ENCODE measurements at places on chromosomes 6 and 20. TPM values are rescaled to one million over a fixed set of nuclear protein-coding genes. Genes with fewer than 3 reads are reported as not detected.

DNA sequence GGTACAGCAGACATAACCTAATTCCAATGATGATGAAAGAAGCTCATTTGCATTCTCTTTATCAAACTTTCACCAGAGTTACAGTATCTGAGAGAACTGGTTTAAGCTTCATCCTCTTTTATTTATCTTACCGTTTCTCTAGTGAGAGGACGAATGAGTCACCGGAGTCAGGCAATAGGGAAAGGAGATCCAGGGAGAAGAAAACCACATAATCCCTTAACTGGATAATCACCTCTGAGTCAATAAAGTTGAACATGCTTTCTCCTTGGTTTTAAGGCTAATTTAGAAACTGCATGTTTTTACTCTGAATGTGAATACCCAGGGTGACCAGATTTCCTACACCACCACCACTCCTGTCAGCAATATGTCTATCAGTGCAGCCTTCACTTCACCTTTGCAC is 313.7 kb upstream of the TBX18 start:
- DNase-seq: no peak

The RAMACL gene
- polyA plus RNA-seq: not detected

The CRISP2 gene
- polyA plus RNA-seq: not detected

The SMOC2 gene
- 71.8 TPM for polyA plus RNA-seq

- peak; percentile 72 for DNase-seq
These were observed 113.1 kb downstream of the FYN start for GRCh38 chr6:111759836-111760785.

DNA sequence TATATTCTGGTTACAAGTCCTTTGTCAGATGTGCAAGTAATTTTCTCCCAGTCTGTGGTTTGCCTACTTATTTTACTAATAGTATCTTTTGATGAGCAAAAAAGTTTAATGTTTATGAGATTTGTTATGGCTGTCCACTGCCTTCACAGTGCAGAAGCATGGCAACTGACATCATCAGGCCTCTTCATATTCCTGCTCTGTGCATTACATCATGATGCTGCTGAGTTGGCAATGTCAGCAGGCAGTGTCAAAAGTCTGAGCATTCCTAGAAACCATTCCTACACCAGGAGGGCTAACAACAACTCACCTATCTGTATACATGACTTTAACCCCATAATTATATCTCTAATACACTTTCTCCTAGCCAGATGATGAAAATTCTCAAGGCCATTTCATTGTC is 10.8 kb upstream of the OR2B2 start:
- DNase-seq: no peak

- no peak for DNase-seq
These were observed 38.7 kb downstream of the ZBTB2 start for GRCh38 chr6:151352410-151353396.

The SLC52A3 gene
- not detected for polyA plus RNA-seq

GRCh38 chr20:61814726-61815125 is 251.0 kb downstream of the TAF4 start:
- DNase-seq: no peak

The SLC22A1 gene
- 0.69 TPM for polyA plus RNA-seq

- DNase-seq: no peak
These were observed 70.2 kb downstream of the AIG1 start for GRCh38 chr6:143130928-143131327.

DNA sequence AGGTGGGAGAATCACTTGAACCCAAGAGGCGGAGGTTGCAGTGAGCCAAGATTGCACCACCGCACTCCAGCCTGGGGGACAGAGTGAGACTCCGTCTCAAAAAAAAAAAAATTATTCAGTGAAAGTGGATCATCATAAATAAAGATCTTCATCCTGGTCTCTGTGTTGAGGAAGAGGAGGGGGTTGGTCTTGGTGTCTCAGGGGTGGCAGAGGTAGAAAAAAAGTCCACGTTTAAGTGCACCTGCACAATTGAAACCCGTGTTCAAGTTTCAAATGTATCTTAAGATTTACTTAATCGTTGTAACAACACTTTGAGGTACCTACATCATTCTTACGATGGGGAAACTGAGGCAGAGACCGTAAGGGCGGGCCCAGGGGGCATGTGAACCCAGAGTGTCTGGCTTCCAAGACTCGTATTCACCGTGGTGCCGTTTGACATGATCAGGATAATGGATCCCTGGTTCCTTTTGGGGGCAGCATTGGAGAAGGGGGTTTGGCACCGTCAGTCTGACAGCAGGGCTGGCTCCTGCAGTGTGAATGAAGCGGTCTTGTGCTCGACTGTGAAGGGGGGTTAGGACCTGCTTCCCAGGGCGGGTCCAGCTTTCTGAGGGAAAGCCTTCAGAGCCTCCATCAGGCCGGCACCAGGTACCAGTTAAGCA is 32.9 kb upstream of the ID1 start:
- DNase-seq: no peak

The CST8 gene
- polyA plus RNA-seq: not detected

DNA sequence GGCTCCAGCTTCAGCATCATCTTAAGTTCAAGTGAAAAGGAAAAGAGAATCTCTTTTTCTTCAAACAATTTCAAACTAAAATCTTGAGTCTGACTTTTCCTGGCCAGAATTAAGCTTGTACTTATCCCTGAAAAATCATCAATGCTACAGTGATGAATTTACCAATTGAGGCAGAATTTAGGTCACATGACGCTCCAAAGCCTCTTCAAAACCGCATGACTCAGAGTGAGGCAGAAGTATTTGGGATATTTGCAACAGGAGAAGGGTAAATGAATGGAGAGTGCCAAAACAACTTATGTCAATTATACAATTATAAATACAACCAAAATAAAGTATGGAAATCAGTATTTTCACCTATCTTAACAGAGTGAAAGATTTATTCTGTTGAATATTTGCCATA is 515.5 kb downstream of the COL12A1 start:
- DNase-seq: no peak

The POU5F1 gene
- polyA plus RNA-seq: 0.81 TPM

GRCh38 chr20:38779247-38780097 is 26.0 kb upstream of the PPP1R16B start:
- no peak for DNase-seq

GRCh38 chr6:42925248-42925857 is 3.9 kb upstream of the CNPY3 start:
- DNase-seq: no peak

GRCh38 chr20:4880051-4880450 is 121.3 kb downstream of the SLC23A2 start:
- no peak for DNase-seq

- no peak for DNase-seq
These were observed 150.7 kb upstream of the SYNDIG1 start for GRCh38 chr20:24318569-24319352.

DNA sequence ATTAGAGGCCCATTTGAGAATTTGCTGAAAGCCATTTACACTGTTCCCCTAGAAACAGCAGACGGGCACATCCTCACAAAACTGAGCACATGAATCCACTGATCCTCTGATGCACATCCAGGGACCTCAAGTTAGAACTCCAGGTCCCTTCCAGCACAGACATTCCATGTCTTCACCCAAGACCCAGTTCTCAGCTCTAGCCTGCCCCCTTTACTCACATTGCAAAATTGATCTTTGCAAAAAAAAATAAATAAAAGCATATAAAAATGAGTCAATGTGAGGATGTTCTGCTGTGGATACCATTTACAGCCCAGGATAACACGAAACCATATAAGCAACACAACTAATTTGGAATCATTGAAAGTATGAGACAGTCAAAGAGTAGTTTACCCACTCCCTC is 458.2 kb upstream of the JARID2 start:
- DNase-seq: no peak

The SIRPB2 gene
- 4.1 TPM for polyA plus RNA-seq

DNA sequence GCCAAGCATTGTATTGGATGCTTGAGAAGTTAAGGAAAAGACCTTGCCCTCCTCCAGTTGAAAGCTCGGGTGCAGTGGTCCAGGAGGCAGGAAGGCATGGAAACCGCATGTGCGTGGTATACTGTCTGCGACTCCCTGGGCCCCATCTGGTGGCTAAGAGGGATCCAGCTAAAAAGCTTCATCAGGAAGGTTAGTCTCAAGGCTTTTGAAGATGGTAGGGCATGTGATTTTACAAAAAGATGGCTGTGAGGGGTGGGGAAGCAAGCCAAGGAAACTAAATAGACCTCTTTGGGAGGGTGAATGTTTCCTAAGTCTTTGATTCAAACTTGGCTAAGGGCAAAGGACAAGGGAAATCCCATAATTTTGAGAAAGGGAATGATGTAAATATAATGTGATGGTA is 109.1 kb upstream of the TIAM2 start:
- DNase-seq: no peak

The HLA-DRB1 gene
- polyA plus RNA-seq: 9.9 TPM

The SNAP91 gene
- 1.9 TPM for polyA plus RNA-seq

GRCh38 chr6:140073456-140073855 is 699.0 kb upstream of the CITED2 start:
- DNase-seq: no peak

DNA sequence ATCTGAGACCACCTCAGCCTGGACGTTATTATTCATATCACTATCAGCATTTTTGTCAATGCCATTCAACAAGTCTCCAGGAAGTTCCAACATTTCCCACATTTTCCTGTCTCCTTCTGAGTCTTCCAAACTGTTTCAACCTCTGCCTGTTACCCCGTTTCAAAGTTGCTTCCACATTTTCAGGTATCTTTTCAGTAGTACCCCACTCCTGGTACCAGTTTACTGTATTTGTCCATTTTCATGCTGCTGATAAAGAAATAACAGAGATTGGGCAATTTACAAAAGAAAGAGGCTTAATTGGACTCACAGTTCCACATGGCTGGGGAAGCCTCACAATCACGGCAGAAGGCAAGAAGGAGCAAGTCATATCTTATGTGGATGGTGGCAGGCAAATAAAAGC is 565.5 kb downstream of the FRK start:
- no peak for DNase-seq

DNA sequence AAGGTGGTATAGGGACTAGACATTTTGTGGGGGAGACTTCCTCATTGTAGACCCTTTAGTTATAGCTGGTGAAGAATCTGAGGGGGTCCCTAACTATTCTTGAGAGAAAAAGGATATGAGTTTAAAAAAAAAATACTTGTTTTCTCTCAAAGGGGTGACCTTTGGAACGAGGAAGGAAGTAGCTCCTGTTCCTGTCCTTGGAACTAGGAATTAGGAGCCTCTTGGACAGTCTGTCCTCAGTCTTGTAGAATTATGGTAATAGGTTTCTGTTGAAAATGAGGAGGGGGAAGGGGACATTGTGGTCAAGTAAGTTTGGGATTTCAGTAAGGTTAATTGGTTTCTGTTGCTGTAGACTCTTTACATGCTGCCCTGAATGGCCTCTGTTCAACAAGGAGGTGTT is 56.5 kb downstream of the PLEKHG1 start:
- DNase-seq: no peak

The PLG gene
- 7.1 TPM for polyA plus RNA-seq

The PRSS35 gene
- 30.9 TPM for polyA plus RNA-seq

The DNMT3B gene
- 4.2 TPM for polyA plus RNA-seq

The NRM gene
- polyA plus RNA-seq: 35.7 TPM

GRCh38 chr20:34129518-34130162 is 17.6 kb upstream of the EIF2S2 start:
- peak; percentile 76 for DNase-seq

The RWDD2A gene
- not detected for polyA plus RNA-seq

The SEMG1 gene
- not detected for polyA plus RNA-seq

DNA sequence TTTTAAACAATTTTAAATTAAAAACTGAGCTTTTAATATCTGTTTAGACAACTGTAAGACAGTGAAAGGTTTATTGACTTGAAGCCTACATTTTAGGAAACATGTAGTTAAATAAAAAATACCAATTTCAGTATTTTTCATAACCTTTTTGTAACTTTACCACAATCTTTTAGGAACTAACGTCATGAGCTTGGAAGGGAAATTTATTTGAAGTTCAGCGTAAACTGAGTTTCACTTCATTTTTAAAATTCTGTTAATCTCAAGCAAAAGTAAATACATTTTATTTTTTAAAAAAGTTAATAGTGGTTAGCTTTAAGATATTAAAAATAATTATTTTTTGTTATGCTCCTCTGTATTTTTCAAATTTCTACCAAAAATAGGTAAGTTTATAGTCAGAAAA is 5.5 kb downstream of the CST7 start:
- no peak for DNase-seq

- DNase-seq: no peak
These were observed 7.3 kb downstream of the NKAIN2 start for GRCh38 chr6:123810948-123811347.

- DNase-seq: no peak
These were observed 22.3 kb downstream of the HLA-DOB start for GRCh38 chr6:32794510-32794909.

GRCh38 chr20:3313683-3314065 is 74.7 kb upstream of the SLC4A11 start:
- no peak for DNase-seq

The ARFGEF3 gene
- 1.3 TPM for polyA plus RNA-seq

The ADGRF5 gene
- polyA plus RNA-seq: 25.5 TPM

DNA sequence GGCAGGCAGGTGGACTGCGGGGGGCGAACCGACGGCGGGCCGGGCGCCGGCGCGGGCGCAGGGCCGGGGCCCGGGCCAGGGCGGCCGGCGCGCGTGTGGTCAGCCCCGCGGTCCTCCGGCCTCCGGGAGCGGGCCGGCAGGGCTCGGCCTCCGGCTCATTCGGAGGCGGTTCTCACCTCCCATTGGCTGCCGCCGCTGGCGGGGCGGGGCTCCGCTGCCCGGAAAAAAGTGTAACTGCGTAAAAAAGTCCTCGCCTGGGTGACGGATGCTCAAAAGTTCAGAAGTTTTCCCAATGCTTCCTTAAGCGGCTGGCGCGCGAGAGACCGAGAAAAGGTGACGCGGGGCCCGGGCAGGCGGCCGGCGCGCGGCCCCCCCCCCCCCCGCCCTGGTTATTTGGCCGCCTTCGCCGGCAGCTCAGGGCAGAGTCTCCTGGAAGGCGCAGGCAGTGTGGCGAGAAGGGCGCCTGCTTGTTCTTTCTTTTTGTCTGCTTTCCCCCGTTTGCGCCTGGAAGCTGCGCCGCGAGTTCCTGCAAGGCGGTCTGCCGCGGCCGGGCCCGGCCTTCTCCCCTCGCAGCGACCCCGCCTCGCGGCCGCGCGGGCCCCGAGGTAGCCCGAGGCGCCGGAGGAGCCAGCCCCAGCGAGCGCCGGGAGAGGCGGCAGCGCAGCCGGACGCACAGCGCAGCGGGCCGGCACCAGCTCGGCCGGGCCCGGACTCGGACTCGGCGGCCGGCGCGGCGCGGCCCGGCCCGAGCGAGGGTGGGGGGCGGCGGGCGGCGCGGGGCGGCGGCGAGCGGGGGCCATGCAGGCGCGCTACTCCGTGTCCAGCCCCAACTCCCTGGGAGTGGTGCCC is at the start of gene FOXC1:
Gene FOXC1, plus strand, starts transcription at position 268 of the 849 bp plus-strand sequence. Its CDS starts 531 bp downstream, at position 799.
- peak; percentile 89 for DNase-seq

DNA sequence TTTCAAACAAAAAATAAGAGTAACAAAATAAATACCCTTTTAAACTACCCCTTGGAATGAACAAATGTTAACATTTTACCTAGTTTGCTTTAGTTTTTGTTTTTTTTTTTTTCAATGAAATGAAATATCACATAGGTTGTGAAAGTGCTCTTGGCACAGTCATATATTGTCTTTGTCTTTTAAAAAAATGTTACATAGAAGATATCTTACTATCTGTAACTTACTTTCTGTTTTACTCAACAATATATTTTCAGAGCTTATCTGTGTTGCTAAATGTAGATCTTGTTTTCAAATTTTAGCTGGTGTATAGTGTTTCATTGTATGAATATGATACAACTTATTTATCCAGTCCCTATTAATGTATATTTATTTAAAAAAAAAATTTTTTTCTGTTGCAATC is 8.6 kb downstream of the CEP57L1 start:
- DNase-seq: no peak

- DNase-seq: no peak
These were observed 31.8 kb upstream of the BLCAP start for GRCh38 chr20:37559312-37560027.

GRCh38 chr6:161011492-161012480 is 20.2 kb downstream of the MAP3K4 start:
- peak; percentile 39 for DNase-seq

All from muscle of arm (tissue), 14 donors.